ENCODE measurements at places on chromosomes 16 and 17. TPM values are rescaled to one million over a fixed set of nuclear protein-coding genes. Genes with fewer than 3 reads are reported as not detected.

- no peak for DNase-seq
These were observed 19.4 kb downstream of the TRPV1 start for GRCh38 chr17:3589784-3590183.

DNA sequence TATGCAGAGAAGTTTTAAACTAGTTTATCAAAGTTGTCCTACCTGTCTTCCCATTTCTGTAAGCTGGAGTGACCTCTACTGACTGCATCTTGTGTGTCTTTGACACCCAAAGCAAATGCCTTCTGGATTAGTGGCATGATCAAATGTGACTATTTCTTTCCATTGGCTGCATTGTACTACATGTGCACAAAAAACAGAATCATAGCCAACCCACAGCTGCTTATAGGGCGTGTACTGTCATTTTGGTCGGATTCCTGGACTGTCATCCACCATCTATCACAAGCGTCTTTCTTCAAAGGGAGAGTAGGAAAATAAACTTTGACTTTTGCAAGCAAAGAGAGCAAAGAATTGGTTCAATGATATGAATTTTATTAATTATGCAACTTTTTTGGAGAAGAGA, 310.6 kb downstream of the MAP2K6 start:
- no peak for DNase-seq

GRCh38 chr17:31274252-31274651, 22.8 kb downstream of the OMG start:
- no peak for DNase-seq

GRCh38 chr17:17154981-17155380, 51.2 kb downstream of the PLD6 start:
- DNase-seq, result no peak

DNA sequence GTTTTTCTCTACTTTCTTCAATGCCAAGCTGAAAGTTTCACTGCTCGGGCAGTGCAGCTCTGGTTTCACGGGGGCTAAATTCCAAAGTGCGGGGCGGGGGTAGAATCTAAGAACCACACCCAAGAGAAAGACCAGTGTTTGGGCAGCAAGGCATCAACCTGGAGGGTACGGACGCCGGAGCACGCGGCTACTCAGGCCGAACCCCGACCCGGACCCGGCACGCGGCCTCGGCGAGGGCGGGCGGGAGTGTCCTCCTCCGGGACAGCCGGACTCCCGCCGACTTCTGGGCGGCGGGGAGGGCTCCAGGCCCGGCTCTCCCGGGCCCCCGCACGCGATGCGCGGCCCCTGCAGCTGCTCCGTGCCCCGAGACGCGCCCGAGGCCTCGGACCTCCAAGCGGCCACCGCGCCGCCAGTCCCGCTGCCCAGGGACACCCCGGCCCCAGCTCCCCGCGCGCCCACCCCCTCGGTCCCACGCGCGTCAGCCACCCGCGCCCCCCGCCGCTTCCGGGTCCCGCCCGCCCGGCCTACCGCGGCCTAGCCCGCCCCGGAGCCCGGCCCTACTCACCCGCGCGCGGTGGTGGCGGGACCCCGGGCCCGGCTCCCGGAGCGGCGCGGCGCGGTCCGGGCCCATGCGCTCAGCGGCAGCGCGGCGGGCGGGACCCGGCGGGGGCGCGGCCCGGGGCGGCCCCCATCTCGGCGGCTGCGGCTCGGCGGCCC, 561 bp downstream of the AXIN1 start:
- peak; percentile 76 for DNase-seq

- no peak for DNase-seq
These were observed 2.0 kb downstream of the SNRNP25 start for GRCh38 chr16:55571-56136.

- peak; percentile 75 for DNase-seq
These were observed 13.0 kb downstream of the AIPL1 start for GRCh38 chr17:6421700-6422604.

GRCh38 chr16:89364606-89365005, 125.8 kb downstream of the ANKRD11 start:
- DNase-seq, result no peak

- DNase-seq, result no peak
These were observed 69.8 kb downstream of the RMI2 start for GRCh38 chr16:11414815-11415775.

DNA sequence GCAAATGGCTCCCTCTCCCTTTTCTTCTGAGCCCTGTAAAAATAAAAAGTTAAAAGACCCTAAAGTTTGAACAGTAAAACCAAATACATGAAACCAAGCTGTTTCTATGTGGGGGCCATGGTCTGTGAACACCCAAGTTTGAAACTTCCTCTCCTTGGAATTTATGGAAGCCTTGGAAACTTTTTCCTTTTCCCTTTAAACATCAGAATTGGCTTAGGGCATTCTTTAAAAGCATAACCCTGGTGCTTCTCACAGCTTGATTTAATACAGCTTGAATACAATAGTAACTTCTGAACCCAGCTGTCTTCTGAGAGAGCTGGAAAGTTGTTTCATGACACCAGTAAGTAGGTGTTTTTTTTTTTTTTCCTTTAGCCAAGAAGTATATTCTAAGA, 26.5 kb downstream of the NKD1 start:
- DNase-seq, result no peak

GRCh38 chr17:49431743-49432142, 17.1 kb upstream of the PHB1 start:
- no peak for DNase-seq

DNA sequence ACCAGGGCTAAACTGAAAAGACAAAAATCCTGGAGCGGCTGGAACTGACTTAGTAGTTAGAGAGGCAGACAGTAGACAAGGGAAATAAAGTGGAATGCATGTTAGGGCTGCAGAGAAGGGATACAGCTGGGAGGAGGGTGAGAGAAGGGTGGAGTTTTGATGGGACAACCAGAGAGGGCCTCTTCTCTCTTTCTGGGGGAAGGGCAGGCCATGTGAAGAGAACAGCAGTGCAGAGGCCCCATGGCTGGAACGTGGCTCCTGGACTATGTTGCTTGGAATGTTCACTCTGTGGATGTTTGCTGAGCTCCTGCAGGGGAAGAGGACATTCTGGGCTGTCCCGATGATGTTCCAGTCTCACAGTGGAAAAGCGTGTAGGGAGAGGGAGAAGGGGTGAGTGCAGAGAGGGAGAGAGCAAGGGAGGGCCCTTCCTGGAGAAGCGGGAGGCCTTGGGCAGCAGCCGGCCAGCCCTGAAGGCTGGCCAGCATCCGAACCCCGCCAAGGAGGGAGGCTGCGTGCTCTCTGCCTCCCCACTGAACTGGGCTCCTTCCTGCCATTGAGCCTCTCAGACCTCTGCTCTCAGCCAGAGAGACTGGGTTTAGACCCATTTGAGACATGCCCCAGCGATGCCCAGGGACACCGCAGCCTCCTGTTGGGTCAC, 33.1 kb upstream of the GSE1 start:
- DNase-seq, result no peak

DNA sequence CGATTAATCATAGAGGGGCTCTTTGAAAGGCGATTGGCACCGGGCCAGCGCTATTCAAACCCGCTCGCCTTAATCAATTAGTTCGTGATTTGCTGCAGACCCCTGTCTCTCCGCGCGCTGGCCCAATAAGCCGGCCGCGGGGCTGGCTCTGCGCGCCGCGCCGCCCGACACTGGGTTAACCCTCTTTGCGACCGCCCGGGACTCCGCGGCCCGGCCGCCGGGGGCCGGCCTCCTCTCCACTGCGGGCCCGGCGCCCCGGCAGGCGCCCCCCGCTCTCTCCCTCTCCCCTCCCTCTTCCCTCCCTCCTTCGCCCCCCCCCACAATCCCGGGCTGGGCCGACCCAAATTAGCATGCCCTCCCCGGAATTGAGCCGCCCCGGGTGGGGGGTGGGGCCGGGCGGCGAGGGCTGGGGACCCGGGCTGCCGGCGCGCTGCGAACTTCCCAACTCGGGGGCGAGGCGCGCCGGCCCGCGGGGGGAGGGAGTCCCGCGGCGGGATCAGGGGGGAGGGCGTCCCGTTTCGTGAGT, 428 bp upstream of the SALL1 start:
- no peak for DNase-seq

- no peak for DNase-seq
These were observed 143.8 kb upstream of the PLCG2 start for GRCh38 chr16:81635063-81635937.

GRCh38 chr17:31147507-31148202, 52.9 kb downstream of the NF1 start:
- DNase-seq, result no peak

DNA sequence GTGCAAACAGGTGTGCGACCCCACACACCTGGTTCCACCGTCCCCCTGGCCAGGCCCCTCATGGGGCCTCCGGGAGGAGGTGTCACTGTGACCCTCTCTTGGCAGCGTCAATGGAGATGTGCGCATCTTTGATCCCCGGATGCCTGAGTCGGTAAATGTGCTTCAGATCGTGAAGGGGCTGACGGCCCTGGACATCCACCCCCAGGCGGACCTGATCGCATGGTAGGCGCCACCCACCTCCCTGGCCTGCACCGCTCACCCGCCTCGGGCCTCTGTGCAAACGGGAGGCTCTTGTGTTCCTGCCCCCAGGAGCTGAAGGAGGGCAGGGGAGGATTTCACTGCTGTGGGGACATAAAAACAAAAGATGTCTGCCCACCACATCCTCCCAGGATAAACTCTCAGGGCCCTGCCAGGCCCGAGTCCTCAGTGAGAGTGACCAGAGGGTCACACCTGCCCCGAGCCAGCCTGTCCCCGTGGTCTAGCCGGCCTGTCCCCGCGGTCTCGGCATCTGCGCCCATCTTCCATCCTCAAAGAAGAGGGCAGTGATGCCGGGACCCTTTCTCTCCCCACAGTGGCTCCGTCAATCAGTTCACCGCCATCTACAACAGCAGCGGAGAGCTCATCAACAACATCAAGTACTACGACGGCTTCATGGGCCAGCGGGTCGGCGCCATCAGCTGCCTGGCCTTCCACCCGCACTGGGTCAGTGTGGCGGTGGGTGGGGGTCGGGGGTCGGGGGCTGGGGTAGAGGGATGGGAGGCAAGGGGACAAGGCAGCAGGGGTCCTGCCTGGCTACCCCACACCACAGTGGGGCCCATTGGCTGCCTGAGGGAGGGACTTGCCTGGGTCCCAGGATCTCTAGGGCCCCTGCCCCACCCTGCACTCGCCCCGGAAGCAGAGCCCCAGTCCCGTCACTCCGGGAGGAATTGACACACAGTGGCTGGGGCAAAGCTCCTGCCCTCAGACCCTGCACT, 29.0 kb upstream of the CHMP6 start:
- no peak for DNase-seq

GRCh38 chr16:48523415-48524204, 86.4 kb downstream of the N4BP1 start:
- DNase-seq, result no peak

DNA sequence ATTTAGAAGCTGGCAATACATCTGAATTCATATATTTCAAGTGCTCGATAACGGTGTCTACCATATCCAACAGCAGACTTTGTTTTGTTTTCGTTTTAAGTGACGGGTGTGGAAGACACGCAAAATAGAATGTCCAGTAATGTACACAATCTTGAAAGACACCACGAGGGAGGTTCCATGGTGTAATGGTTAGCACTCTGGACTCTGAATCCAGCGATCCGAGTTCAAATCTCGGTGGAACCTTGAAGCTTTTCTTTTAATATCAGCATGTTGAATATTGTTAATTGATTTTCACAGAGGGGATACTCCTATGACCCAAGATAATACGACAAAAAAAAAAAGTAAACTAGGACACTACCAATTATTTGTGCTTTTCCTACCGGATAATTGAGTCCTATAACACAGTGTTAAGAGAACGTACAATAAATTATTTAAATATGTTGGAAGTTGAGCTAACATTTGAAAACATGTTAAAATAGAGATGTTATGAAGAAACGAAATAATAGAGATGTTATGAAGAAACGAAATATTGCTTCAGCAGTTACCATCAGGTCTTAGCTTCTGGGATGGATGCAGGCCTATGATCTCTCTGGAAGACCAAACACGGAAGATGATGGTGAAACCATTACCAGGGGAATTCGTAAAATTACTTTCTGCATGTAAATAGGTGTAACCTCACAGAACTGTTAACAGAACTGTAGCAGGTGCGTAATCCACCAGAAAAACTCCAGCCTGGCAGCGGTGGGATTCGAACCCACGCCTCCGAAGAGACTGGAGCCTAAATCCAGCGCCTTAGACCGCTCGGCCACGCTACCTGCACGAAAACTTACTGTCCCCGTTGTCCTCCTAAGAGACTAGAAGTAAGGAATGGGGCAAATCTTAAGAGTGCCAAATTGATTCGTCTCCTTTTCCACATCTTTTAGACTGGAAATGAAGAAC, 1.5 kb upstream of the ALOXE3 start:
- peak; percentile 94 for DNase-seq

DNA sequence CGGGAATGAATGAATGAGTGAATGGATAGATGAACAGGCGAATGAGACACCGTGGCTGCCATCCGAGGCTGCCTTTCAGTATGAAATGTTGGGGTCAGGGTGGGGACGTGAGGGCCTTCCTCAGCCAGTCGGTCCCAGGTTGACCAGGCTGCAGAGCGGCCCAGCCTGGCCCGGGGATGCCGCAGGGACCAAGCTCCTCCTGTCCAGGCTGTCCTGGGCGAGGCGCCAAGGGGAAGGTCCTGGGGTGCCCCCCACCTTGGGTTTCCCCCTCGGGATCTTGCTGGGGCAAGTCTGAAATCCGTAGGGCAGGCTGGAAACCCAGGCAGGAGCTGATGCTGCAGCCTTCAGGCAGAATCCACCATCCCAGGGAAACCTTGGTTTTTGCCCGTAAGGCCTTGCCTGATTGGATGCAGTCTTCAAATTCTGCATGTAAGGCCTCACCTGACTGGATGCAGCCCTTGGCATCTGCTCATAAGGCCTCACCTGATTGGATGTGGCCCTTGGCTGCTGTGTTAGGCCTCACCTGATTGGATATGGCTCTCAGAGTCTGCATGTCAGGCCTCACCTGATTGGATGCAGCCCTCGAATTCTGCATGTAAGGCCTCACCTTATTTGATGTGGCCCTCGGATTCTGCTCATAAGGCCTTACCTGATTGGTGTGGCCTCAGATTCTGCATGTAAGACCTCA, 61.7 kb upstream of the ZNF469 start:
- no peak for DNase-seq

DNA sequence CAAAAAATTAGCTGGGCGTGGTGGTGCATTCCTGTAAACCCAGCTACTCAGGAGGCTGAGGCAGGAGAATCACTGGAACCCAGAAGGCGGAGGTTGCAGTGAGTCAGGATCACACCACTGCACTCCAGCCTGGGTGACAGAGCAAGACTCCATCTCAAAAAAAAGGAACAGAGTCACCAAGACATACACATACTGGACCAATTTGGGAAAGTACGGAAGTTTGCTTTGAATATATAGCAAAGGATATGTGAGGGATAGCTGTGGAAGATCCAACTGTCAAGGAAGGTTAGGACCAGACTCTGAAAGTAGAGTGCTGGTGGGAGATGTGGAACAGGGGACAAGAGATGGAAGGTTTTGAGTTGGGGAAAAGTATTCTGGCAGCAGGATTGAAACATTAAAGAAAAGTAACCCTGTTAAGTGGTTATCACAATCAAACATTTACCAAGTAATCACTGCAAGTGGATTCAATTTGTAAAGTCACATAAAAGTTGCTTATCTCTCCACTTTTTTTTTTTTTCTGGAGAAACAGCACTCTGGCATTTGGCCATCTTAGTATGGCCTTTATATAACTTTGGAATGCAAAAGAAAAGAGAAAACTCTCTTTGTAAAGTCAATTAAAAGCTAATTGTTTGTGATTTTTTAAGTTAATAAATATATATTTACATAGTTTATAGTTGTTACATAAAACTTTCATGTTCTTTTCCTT, 259.4 kb upstream of the TBX2 start:
- no peak for DNase-seq

GRCh38 chr17:7916808-7917207, 719 bp upstream of the RNF227 start:
- DNase-seq, result peak; percentile 11

GPR179 gene
- polyA plus RNA-seq, result 0.18 TPM

HOXB1 gene
- not detected for polyA plus RNA-seq

TLCD3B gene
- 0.47 TPM for polyA plus RNA-seq

PIPOX gene
- 2.9 TPM for polyA plus RNA-seq

AOC2 gene
- 0.71 TPM for polyA plus RNA-seq

IRX6 gene
- not detected for polyA plus RNA-seq

NME2 gene
- 403 TPM for polyA plus RNA-seq

LUC7L gene
- 136 TPM for polyA plus RNA-seq
